ENCODE measurements at places on chromosomes 4 and X. TPM values are rescaled to one million over a fixed set of nuclear protein-coding genes. Genes with fewer than 3 reads are reported as not detected.

- DNase-seq: peak; percentile 74
Measured at GRCh38 chr4:101037938-101038413, 309.4 kb downstream of the PPP3CA start.

DNA sequence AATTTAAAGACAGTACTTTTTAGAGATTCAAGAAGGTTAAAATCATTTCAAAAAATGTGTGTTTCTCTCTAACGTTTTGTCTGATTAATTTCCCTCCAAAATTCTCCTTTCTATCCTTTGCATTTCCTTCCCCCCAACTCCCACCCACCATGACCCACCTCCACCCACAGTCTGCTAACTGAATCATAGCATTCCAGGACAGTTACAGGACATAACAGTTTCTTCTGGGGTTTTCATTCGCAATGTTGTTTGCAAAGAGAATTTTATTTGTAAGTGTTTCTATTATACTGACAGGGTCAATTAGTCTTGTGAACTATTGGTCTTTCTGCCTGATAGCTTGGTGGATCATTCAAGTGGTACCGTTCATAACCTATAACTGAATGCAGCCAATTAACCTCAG, 53.7 kb downstream of the ANAPC10 start:
- DNase-seq: no peak

DNA sequence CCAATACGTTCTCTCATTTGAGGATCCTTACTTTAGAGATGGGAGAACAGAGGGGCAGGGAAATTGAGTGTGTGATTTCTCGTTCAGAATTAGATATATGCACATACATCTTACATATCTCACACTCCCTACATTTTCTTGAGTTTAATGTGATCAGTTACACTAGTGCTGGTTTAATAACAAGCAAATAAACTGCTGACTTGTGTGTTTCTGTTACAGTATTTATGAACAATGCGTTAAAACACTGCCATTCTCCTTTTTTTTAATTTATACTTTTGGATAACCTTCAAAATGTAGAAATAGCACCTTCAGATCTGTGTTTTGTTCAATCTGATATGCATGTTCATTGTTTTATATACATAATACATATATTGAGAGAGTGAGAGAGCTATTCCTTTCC, 130.1 kb downstream of the KLHL8 start:
- DNase-seq: no peak

DNA sequence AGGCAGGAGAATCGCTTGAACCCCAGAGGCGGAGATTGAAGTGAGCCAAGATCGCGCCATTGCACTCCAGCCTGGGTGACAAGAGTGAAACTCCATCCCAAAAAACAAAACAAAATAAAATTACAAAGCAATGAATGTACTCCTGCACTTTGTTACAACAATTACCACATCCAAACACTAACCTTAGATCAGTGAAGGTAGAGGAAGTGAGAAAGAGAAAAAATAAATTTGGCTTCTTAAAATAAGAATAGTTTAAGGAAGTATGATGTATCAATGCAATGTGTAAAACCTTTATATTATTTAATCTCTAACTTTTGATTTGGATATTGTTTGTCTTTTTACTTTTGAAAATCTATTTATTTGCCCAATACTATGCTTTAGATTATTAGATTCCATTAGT, 21.7 kb upstream of the CSN1S1 start:
- DNase-seq: no peak

DNA sequence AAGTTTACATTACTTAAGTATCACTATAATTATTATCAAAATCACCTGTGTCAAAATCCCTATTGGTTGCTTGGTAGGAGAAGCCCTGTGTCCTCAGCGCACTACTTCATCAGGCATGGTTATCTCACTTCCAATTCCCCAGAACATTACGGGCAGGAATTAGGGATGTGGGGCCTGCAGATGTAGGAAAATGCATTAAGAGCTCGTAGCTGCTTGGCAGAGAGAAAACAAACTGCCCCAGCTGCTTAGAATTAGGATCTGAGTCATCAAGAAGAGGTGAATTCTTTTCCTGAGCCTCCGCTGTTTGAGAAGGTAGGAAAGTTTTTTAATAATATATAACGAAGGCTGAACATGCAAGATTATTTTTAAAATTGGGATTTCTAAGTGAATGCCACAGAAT, 31.1 kb upstream of the CLNK start:
- DNase-seq: no peak

GRCh38 chr4:10599574-10599973, 85.0 kb downstream of the CLNK start:
- no peak for DNase-seq

DNA sequence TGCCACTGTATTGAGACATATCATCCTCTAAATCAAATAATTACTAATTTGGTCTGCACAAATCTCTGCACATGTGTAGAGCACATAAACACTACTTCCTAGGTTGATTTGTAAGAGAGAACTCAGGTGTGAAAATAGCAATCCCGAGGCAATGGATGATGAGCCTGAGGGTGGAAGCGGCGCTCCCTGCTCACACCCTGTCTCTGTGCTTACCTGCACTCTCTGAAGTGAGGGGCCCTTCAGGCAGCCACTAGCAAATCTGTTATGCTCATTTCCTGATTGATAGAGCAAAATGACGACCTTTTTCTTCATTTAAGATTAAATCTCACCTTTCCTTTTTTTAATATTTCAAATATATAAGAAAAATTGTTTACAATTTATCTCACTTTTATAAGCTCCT, 1995.7 kb upstream of the AGA start:
- no peak for DNase-seq

DNA sequence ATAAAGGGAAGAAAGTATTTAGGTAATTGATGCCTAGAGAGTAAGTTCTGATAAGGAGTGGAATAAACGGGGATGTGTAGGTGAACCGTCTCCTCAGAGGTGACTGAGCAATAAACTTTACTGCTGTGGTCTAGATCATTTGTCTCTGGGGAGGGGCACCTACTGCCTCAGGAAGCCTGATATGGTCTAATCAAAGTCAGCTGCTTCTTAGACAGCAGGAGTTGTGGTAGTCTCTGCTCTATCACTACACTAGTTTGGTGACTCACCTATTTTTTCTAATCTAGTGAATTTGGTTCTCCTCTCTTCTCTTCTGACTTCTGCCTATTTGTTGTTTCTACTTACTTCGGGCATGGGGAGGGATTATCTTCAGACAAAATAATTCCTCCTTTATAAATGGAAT, 95.1 kb upstream of the STIM2 start:
- DNase-seq: no peak

DNA sequence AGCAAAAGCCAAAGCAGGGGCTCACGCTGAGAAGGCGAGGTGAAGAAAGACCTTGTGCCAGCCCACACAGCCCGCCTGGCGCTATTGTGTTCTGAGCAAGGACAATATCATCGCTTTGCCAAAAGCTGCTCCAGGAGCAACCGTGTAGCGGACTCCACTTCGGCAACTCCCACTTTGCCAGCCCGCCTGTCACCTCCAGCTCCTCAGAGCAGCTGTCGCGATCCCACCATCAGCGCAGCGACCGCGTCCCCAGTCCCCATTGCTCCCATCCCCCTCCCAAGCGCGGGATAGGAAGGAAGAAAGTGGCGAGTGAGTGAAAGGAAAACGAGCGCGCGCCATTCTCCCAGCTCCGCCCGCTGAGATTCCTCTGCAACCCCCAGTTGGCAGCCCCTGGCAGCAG, 759 bp downstream of the ZC4H2 start:
- DNase-seq: peak; percentile 12

- no peak for DNase-seq
Measured at GRCh38 chr4:184262901-184263300, 45.2 kb upstream of the ENPP6 start.

DNA sequence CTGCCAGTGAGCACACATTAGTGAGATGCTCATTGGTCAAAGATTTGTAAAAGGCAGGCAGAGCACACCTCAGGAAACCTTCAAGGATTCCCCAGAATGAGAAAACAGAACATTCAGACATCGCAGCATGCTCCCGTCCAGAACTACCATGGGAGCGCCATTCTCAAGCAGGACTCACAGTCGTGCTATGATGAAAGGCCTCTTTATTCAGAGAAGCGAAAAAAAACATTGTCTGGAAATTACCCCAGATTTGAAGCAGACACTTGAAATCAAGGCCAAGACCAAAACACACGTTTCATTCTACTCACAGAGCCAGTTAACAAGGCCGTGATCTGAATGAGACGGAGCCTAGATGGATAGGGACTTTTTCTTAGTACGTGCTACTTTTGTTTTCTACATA, 961.8 kb upstream of the TENM3 start:
- DNase-seq: no peak

- DNase-seq: peak; percentile 57
Measured at GRCh38 chrX:134571796-134572195, 86.5 kb downstream of the PLAC1 start.

GRCh38 chr4:53706422-53707032, 115.2 kb upstream of the LNX1 start:
- peak; percentile 78 for DNase-seq

GRCh38 chr4:61714387-61714911, 514.3 kb downstream of the ADGRL3 start:
- no peak for DNase-seq

DNA sequence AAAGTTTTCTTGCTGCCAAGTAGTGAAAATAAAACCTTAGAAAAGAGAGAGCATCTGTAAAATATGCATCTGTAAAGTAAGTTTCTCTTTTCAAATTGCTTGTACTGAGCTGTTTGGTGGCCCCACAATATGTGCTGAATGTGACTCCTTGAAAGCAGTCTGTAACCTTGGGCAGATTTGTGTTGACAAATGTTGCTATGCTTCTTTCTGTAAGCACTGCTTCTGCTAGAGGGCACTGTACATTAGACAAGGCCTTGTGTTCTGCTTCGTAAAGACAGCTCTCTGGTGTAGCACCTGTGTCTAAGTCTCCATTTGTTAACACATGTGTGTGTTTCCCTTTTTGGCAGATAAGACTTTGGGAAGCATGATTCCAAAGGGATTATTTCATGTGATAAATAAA, 56.6 kb upstream of the NRK start:
- no peak for DNase-seq

DNA sequence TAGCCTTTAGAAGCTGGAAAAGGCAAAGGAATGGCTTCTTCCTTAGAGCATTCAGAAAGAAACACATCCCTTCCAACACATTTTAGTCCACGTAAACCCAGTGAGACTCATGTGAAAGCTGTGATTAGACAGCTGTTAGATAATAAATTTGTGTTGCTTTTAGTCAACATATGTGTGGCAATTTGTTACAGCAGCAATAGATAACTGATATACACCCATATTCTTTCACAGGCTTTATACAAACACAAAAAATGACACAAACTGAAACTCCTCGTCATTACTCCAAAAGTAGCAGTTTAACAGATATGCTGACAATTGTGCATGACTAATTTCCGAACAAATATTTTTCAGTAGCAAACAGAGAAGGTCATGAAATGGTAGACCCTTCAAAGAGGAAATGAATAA, 65.3 kb downstream of the ANTXR2 start:
- peak; percentile 62 for DNase-seq

GRCh38 chr4:85603437-85604336, 128.7 kb downstream of the ARHGAP24 start:
- DNase-seq: peak; percentile 63

DNA sequence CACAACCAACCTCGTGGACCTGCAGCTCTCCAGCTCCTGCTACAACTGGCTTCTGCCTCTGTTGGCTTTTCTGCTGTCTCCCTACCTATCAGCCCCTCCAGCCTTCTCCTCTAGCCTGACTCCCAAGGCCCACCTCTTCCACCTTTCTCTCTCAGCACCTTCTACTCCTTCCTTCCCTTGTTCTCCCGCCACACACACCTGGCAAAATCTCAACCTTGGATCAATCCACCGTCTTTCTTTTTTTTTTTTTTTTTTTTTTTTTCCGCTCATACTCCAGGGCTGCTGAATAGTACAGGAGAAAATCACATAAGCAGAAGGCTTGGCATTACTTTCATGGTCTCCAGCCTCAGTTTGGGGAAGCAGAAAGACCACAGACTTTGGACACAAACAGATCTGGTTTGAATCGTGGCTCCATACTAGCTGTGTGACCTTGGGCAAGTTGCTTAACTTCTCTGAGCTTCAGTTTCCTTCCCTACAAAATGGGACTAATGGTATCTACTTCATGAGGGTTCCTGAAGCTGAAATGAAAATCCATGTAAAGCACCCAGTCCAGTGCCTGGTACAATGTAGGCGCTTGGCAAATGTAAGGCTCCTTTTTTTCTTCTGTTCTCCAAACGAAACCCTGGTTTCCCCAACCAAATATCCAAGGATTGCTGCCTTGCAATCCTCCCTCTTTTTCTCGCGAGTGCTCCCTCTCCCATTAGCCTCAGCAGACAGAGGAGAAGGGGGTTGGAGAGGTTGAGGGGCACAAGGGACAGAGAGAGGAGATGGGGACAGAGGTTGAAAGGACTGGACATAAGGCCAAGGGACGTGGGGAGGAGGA, 1.7 kb downstream of the FGD1 start:
- no peak for DNase-seq

- DNase-seq: no peak
Measured at GRCh38 chrX:148517176-148517575, 16.8 kb downstream of the AFF2 start.

- DNase-seq: no peak
Measured at GRCh38 chr4:183675625-183676024, 16.5 kb downstream of the TRAPPC11 start.

DNA sequence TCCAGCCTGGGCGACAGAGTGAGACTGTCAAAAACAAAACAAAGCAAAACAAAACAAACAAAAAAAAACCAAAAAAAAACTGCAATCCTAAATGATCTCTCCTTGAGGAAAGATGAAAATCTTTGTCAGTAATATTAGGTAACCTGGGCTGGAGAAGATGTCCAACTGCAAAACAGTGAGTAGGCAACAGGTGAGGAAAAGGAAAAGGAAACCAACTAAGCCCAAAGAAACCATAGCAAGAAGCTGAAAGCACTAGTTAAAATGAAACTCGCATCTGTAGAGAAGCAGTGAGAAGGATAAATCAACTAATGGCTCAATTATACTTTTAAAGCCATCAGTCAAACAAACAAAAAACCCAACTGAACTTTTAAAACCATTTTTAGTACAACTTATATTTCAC, 54.2 kb downstream of the ENOX2 start:
- no peak for DNase-seq

MAOA gene
- total RNA-seq: 114 TPM

SPP1 gene
- total RNA-seq: not detected

CFP gene
- total RNA-seq: under 0.01 TPM

EPHA5 gene
- under 0.01 TPM for total RNA-seq

NSUN7 gene
- total RNA-seq: not detected

CXCL11 gene
- total RNA-seq: 0.44 TPM

RNF150 gene
- total RNA-seq: under 0.01 TPM

CDKL2 gene
- total RNA-seq: under 0.01 TPM

EDA gene
- total RNA-seq: 0.65 TPM
